Activated naive CD8-positive, alpha-beta T cell treated with anti-CD3 and anti-CD28 coated beads for 36 hours (primary cell): ENCODE measurements at places on chromosomes 2 and 18. TPM values are rescaled to one million over a fixed set of nuclear protein-coding genes. Genes with fewer than 3 reads are reported as not detected.

The TMEM200C gene
- not detected for total RNA-seq

GRCh38 chr2:9539531-9539930, 16.1 kb downstream of the ADAM17 start:
- DNase-seq, result no peak
- H3K36me3 ChIP-seq, result peaks cover 12% of the 10 kb centered on the region
- H3K27ac ChIP-seq, result no peak overlapping the region
- peaks cover 27% of the 10 kb centered on the region for H3K4me1 ChIP-seq

DNA sequence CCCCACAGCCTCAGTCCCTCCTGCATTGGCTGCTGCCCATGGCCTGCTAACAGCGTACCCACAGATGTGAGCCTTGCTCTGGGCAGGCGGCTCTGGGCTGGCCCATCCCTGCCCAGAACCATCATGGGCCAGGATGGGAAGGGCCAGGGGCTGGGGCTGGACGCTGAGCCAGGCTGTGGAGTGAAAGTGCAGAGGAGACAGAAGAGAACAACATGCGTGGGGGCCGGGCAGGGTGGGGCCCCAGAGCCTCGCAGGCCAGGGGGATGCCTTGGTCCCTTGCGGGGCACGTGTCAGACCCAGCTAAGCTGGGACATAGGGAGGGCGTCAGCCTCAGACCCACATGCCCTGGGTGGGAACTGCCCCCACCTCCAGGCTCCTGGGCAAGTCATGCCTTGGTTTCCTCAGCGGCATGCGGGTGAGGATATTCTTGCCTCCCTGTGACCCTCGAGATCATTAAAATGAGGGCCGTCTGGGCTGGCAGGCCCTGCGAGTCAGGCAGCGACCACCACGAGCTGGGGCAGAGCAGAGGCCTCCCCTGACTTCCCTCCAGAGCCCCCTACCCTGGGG, 27.3 kb downstream of the GPC1 start:
- no peaks in the 10 kb centered on the region for H3K27me3 ChIP-seq
- no peak overlapping the region for H3K27ac ChIP-seq
- DNase-seq, result no peak
- no peaks in the 10 kb centered on the region for H3K4me1 ChIP-seq

The BBS5 gene
- total RNA-seq, result 5.0 TPM
